ENCODE measurements at places on chromosomes 7 and 10. TPM values are rescaled to one million over a fixed set of nuclear protein-coding genes. Genes with fewer than 3 reads are reported as not detected.
A peak's percentile ranks its signal among the peaks of the same experiment; 100 is the strongest.

The NME8 gene
- not detected for total RNA-seq

GRCh38 chr7:141700848-141701371, 1.1 kb downstream of the DENND11 start:
- H3K27ac ChIP-seq: no peak overlapping the region
- peaks cover 34% of the 10 kb centered on the region for H3K4me1 ChIP-seq
- no peaks in the 10 kb centered on the region for H3K36me3 ChIP-seq
- H3K4me3 ChIP-seq: peak overlapping the region; percentile 68
- H3K27me3 ChIP-seq: no peaks in the 10 kb centered on the region

The SYT15 gene
- total RNA-seq: 0.17 TPM

DNA sequence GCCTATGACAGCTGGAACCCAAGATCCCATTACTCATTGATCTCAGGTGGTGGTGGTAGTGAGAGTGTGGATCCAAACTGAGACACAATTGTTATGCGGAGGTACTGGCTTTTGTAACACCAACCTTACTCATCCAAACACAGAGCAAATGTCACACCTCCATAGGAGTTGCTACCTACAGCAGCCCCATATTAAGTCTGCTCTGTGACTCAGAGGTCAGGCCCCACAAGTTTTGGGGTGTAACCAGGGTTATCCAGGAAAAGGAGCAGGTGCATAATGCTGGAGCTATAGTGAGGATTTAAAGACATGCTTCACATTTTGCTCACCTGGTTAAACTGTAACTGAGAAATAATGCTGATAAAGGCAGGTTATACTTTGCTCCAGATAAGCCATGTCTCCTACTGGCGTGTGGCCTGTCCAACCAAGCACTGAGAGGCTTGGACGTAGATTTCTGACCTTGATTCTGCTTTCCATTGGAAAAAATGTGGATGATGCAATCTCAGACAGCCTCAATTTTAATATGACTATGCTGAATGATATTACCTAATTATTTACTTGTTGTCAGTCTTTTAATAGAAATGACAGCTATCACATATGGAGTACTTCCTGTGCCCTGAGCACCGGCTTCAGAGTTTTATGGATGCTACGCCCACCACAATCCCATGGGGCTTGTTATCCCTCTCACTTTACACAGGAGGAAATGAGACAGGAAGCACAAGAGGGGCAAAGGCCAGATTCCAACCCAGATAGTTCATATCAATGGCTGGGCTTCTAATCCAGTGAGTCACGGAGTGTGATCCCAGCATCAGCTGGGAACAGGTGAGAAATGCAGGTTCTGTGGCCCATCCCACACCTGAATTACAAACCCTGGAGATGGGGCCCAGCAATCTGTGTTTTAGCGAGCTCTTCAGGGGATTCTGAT, 181.3 kb downstream of the CHN2 start:
- H3K4me1 ChIP-seq: no peaks in the 10 kb centered on the region
- H3K36me3 ChIP-seq: no peaks in the 10 kb centered on the region
- H3K27ac ChIP-seq: no peak overlapping the region
- no peak overlapping the region for H3K4me3 ChIP-seq
- H3K27me3 ChIP-seq: no peaks in the 10 kb centered on the region

Data from CD4-positive, alpha-beta T cell (primary cell).